IMR-90 (cell line): ENCODE measurements at places on chromosomes 1 and 21. TPM values are rescaled to one million over a fixed set of nuclear protein-coding genes. Genes with fewer than 3 reads are reported as not detected.

GRCh38 chr1:206578068-206578977, 33.9 kb downstream of the EIF2D start:
- peak; percentile 51 for DNase-seq

DNA sequence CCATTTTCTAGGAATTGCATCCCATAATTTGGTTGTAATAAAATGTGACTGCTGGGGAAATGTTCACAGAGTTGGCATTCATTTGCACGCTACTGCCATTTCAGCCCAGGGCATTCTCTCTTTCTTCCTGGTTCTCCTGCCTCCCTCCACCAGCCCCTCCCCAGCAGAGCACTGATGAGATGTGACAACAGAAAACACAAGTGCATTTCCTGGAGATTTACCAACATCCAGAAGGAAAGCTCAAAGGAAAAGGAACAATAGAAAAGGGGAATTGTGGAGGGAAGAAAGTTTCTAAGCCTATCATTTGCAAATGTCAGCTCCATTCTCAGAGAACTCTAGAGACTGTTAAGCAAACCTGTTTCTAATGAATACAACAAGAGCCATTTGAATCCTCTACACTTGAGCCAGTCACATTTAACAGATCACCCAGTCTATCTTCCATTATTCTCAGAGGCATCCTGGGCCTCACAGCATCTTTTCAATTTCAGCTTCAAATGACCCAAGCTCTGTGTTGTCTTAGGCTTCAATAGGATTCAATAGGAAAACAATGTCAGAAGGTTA, 395.6 kb upstream of the PBX1 start:
- DNase-seq = no peak

- DNase-seq = no peak
Observed at GRCh38 chr1:155912056-155912536, 947 bp upstream of the RIT1 start.

DNA sequence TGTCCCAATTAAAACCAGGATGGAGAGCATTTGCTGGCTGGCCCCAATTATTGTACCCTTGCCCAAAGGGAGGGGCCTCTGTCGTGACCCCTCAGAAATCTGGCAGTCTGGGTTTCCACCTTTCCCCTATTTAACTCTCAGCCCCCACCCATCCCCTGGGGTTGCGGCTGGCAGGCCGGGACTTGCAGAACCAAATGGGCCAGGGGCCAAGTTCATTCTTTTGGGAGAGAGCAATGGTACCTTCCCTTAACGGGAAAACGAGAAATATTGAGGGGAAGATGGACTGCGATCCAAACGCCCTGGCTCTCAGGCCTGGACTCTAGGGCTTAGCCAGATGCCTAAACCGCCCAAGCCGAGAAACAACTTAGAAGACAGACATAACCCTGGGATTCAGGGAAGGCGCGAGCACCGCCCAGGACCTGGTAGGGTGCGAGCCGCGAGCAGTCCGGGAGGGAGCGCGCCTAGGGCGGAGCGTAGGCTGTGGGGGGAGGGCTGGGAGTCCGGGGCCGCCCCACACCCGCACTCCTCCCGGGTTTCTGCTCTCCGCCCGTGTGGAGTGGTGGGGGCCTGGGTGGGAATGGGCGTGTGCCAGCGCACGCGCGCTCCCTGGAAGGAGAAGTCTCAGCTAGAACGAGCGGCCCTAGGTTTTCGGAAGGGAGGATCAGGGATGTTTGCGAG, at the start of gene SLC27A3:
Gene SLC27A3 (plus strand): TSS at position 628 of the 678 bp plus-strand sequence. CDS start 91 bp downstream, outside the sequence.
- DNase-seq = no peak

DNA sequence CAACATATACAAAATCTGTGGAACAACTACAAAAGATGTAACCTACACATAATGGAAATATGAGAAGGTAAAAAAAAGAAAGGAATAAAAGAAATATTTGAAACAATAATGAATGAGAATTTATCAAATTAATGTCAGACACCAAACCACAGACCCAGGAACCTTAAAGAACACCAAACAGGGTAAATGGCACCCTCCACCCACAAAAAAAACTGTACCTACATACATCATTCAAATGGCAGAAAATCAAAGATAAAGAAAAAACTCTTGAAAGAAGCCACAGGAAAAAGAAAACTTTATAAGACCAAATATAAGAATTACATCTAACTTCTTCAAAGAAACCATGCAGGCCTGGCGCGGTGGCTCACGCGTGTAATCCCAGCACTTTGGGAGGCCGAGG, 54.0 kb downstream of the IL12RB2 start:
- DNase-seq = no peak

GRCh38 chr1:196544617-196545016, 63.6 kb downstream of the KCNT2 start:
- DNase-seq = no peak

DNA sequence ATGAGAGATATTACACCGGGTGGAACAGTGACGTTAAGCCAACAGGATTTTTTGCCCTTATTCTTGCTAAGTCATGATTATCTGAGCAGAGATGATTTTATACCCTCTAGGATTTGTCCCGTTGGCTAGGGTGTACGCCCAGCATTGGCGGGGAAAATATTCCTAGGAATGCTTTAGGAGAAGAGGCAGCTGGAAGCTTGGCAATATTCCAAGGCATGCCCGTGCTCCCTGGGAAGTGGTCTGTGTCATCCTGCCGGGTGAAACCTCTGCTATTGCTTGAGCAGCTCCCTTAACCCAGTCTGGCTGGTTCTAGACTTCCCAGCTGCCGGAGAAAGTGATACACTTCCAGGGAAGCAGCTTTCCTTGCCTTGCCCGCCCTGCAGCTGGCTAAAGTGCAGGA, 16.2 kb downstream of the CHRNB2 start:
- peak; percentile 58 for DNase-seq

- no peak for DNase-seq
Observed at GRCh38 chr1:175116210-175116798, 48.7 kb downstream of the TNN start.

- DNase-seq = no peak
Observed at GRCh38 chr1:70553567-70553956, 142.5 kb downstream of the CTH start.

- DNase-seq = no peak
Observed at GRCh38 chr1:153609585-153609907, 3.4 kb downstream of the S100A16 start.

- DNase-seq = no peak
Observed at GRCh38 chr1:106879538-106879937, 176.9 kb upstream of the PRMT6 start.

GRCh38 chr1:195202241-195202640, 1406.0 kb downstream of the KCNT2 start:
- DNase-seq = peak; percentile 46

DNA sequence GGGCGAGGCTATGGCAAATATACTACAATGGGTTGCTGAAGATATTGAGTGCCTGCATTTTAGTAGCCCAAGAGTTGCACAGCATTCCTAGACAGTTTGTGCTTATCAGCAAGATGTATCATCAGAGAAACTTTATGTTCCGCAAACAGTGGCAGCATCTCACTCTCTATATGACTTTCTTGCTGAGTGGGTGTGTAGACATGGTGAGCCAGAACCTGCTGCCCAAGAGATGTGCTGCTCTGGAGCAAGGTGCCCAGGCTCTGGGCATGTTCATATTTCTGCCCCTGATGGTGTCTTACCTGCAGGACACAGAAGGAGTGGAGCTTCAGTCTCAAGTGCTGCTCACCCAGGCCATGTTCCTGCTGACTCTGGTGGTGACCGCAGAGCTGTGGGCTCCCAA, 8.2 kb upstream of the RGSL1 start:
- no peak for DNase-seq

DNA sequence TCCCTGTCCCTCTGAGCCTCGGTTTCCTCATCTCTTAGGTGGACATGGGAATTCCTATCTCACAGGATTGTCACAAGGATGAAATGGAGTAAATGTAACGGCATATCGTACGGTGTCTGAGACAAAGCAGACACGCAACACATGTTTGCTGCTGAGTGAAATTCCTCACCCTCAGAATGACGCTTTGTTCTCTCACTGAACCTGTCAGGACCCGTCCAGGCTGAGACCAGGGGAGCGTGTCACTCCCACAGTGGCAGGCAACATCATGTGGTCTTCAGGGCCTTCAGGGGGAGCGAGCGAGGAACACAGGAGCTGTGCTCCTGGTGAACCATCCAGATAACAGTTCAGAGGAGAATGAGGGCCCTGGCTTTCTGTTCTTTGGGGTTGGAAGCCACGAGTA, 74.2 kb downstream of the TOMM20 start:
- no peak for DNase-seq

DNA sequence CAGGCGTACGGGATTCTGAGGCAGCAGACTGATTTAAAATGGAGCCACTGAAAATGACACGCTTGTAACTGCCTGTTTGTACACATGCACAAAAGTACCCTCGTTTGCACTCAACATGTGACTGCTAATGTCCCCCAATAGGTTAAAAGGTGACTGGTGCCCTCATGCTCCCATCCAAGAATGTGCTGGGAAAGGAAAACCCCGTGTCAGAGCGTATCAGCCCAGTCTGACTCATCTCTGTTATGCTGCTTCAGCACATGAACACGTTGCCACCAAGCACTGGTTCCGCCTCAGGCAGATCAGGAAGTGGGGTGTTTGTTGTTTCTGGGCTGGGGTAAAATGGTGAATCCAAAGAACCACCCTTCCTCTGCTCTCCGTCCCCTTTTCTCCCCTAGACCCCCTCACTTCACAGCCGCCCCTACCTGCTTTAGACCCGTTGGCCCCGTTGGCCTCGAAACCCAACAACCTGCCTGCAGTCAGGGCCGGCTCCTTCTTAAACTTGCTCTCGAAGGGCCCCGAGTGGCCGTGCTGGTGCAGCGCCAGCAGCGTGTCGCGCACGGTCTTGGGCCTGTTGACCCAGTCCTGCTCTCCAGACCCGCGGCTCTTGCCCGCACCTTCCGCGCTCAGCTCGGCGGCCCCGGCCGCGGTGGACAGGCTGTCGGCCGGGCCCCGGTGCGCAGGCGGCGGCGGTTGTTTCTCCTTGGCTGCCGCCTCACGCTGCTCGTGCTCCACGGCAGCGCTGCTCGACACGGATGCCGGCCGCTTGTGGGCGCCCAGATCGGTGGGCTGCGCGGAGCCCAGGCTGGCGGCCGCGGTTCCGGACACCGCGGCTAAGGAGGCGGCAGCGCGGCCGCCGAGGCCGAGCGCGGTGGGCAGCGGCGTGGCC, 1.7 kb downstream of the IRF2BP2 start:
- DNase-seq = peak; percentile 96

GRCh38 chr1:207913951-207914350, 3.0 kb upstream of the CD34 start:
- no peak for DNase-seq

- no peak for DNase-seq
Observed at GRCh38 chr1:235423214-235423652, 56.0 kb downstream of the TBCE start.

DNA sequence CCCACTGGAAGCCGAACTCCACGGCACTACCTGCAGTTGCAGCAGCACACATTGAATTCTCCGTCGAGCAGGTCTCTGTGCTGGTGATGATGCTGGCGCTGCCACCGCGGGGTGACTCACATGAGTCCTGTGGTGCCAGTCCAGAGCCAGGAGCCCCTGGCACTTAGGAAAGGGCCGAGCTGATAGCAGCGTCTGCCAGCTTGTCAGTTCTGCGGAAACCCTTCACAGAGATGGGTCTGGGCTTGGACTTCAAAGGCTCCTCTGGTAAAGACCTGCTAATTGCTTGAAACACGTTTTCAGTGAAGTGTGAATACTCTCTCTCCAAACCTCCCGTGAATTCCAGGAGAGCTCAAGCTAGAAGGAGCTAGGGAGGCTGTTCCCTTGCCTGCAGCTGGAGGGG, 92.2 kb downstream of the GRIK3 start:
- no peak for DNase-seq

DNA sequence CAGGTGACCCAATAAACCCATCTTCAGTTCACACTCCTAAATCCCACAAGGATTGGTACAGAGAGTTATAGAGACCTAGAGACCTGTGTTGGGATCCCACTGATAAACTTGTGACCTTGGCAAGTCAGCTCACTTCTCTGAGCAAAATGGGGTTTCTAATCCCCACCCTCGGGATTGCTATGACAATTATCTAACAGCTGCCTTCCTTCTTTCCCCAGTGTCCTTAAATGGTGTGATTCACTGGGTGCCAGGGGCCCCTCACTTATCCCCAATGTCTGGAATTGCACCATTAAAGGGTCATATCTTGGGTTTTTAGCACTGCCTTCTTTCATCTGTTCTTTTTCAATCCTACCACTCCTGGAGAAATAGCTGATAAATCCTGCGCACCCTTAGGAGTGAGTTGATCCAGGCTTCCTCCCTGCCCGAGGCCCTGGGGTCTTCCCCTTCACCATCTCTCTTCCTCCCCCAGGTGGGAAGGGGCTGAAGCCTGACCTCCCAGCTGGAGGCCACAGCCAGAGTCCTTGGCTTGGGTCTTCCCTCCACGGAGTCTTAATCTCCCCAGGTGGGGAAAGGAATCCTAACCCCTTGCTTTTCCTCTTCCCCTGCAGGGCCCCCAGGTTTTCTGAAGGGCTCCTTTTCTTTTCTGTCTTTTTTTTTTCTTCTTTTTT, 39.7 kb downstream of the LACTBL1 start:
- DNase-seq = no peak

DNA sequence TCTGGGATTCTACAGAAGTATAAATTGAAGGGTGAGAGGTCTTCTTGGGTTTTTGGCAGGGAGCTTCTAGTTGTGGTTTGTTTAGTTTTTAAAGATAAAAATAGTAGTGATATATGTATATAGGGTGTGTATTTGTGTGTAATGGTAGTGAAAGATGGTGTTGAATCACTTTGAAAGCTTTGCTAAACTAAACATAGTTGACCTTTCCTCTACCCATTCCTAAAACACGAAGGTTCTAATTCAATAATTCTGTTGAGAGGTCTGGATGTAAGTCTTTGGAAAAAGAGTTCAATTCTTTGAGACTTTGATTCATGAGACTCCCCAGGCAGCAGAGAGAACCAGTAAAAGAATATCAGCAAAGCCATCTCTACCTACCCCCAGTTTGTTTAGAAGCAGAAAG, 247.9 kb upstream of the DUSP10 start:
- peak; percentile 69 for DNase-seq

Gene AUNIP
- 3.9 and 5.0 TPM in 2 replicates for total RNA-seq

Gene OR2T11
- total RNA-seq = not detected in 2 replicates

Gene LAX1
- not detected in 2 replicates for total RNA-seq

Gene FCRLA
- total RNA-seq = 0.28 and 0.36 TPM in 2 replicates

Gene TBX19
- 0.18 and 0.28 TPM in 2 replicates for total RNA-seq

Gene VWA5B1
- total RNA-seq = not detected in 2 replicates

Gene KCNK2
- 86.9 TPM in 2 replicates for total RNA-seq

Gene VASH2
- total RNA-seq = 0.83 and 0.90 TPM in 2 replicates

Gene SPRR4
- total RNA-seq = not detected in 2 replicates

Gene SGIP1
- 27.1 and 43.6 TPM in 2 replicates for total RNA-seq

Gene PPIH
- 22.4 and 36.1 TPM in 2 replicates for total RNA-seq

Gene NUP210L
- total RNA-seq = under 0.01 TPM in 2 replicates

Gene CYP4Z1
- not detected in 2 replicates for total RNA-seq
